Bronchial smooth muscle cell (primary cell): ENCODE measurements at places on chromosomes 12 and 14. TPM values are rescaled to one million over a fixed set of nuclear protein-coding genes. Genes with fewer than 3 reads are reported as not detected.

SMOC1 gene
- total RNA-seq: 0.34 and 2.0 TPM in 2 replicates

ATL1 gene
- total RNA-seq: 7.3 and 8.3 TPM in 2 replicates

TBC1D30 gene
- 0.32 and 0.43 TPM in 2 replicates for total RNA-seq

ST8SIA1 gene
- 3.2 and 11.3 TPM in 2 replicates for total RNA-seq

GNPTAB gene
- total RNA-seq: 28.1 and 30.5 TPM in 2 replicates

DENND5B gene
- total RNA-seq: 6.5 and 6.8 TPM in 2 replicates

P2RX7 gene
- 0.47 and 0.77 TPM in 2 replicates for total RNA-seq

GPHN gene
- 8.7 and 10.1 TPM in 2 replicates for total RNA-seq

EFS gene
- total RNA-seq: 0.47 and 8.3 TPM in 2 replicates

CPNE6 gene
- not detected in 2 replicates for total RNA-seq

PTPRQ gene
- 0.26 and 1.3 TPM in 2 replicates for total RNA-seq

DNAI7 gene
- 0.16 and 0.34 TPM in 2 replicates for total RNA-seq

ADCY4 gene
- total RNA-seq: 1.4 and 9.3 TPM in 2 replicates

IRAK4 gene
- total RNA-seq: 17.4 and 19.1 TPM in 2 replicates

FSCB gene
- total RNA-seq: under 0.01 TPM in 1 of 2 replicates, not detected in the other

KSR2 gene
- not detected in 2 replicates for total RNA-seq

ACVR1B gene
- 11.8 and 16.7 TPM in 2 replicates for total RNA-seq

BDKRB1 gene
- total RNA-seq: 13.1 and 13.4 TPM in 2 replicates

AGAP2 gene
- 0.32 and 0.43 TPM in 2 replicates for total RNA-seq

CATSPERB gene
- not detected in 2 replicates for total RNA-seq

CLEC6A gene
- not detected in 2 replicates for total RNA-seq

KRT73 gene
- not detected in 2 replicates for total RNA-seq

TTC6 gene
- total RNA-seq: under 0.01 TPM in 1 of 2 replicates, not detected in the other

DAAM1 gene
- total RNA-seq: 7.1 and 13.4 TPM in 2 replicates

RIC8B gene
- total RNA-seq: 9.3 and 14.0 TPM in 2 replicates

RERGL gene
- not detected in 2 replicates for total RNA-seq

TRIM9 gene
- under 0.01 and 0.94 TPM in 2 replicates for total RNA-seq

HOXC4 gene
- 0.16 TPM in 1 of 2 replicates, not detected in the other for total RNA-seq

C12orf50 gene
- total RNA-seq: not detected in 2 replicates

CLBA1 gene
- 5.8 and 6.7 TPM in 2 replicates for total RNA-seq

TMBIM6 gene
- 258 and 333 TPM in 2 replicates for total RNA-seq
